Fibroblast of the aortic adventitia (primary cell): ENCODE measurements at places on chromosomes 2 and 18. TPM values are rescaled to one million over a fixed set of nuclear protein-coding genes. Genes with fewer than 3 reads are reported as not detected.

DNA sequence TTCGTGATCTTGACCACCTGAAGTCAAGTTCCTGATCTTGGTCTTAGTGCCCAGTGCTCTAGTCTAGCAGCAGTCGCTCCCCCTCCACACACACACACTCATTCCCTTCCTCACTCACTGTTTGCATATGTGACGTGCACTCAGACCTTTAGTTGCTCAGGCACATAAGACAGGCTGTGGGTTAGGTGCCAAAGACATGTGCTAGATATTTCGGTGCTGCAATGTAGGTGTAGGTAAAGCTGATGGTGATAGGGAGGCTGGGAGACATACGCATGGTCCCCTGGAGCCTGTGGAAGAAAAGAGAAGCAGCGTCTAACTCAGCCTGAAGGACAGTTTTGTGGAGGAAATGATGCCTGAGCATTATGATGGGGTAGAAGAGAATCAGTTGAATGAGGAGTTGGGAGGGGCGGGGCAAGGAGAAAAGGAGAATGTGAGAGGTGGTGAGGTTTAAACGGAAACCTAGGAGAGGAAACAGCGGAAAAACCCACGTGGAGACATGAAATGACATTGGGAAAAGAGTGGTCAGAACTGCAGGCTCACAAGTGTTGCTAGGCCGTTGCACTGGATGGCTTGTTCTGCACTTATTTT is 3.8 kb downstream of the TTC39C start:
- no peak for DNase-seq

- DNase-seq: no peak
Measured at GRCh38 chr2:241553512-241553830, 5.1 kb upstream of the BOK start.

- DNase-seq: peak; percentile 59
Measured at GRCh38 chr2:27715318-27716210, 51.9 kb downstream of the SLC4A1AP start.

DNA sequence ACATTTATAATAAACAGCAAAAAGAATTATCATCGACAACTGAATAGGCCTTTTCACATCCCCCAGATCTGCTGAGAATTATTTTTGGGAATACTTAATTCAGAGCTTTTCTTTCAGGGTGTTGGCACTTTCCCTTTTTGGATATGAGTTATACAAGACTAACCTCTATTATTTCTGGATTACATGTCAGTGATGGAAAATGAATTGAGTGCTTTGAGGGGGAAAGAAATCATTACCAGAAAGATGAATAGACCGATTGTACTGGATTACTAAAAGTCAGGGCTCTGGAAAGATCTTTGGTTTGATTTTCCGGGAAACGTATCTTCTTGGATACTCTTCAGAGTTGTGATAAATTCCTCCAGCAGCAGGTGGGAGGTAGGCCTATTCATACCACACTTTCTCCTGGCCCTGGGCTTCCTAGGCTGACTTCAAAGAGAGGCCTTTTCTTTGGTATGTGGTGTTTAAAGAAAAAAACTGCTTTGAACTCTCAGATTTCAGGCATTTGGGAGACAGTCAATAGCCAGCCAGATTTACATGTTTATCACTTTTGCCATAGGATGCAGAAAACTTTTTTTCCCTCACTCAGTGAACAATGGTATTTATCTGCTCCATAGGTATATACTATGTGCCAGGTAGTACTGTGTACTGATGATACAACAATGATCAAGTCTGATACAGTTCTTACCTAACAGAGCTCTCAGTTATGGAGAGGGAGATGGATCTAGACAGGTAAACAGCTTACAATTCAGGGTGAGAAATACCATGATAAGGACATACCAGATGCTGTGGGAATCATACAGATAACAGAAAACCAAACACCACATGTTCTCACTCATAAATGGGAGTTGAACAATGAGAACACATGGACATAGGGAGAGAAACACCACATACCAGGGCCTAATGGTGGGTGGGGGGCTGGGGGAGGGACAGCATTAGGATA is 63.3 kb upstream of the ACTR3 start:
- DNase-seq: no peak

- no peak for DNase-seq
Measured at GRCh38 chr2:173843526-173843925, 121.6 kb downstream of the SP3 start.

The SFTPB gene
- total RNA-seq: 0.09 TPM in 1 of 2 replicates, not detected in the other

The SRD5A2 gene
- 0.09 TPM in 1 of 2 replicates, not detected in the other for total RNA-seq

The ABCG8 gene
- not detected in 2 replicates for total RNA-seq

GRCh38 chr2:64485961-64486360 is 32.0 kb downstream of the LGALSL start:
- DNase-seq: peak; percentile 28

DNA sequence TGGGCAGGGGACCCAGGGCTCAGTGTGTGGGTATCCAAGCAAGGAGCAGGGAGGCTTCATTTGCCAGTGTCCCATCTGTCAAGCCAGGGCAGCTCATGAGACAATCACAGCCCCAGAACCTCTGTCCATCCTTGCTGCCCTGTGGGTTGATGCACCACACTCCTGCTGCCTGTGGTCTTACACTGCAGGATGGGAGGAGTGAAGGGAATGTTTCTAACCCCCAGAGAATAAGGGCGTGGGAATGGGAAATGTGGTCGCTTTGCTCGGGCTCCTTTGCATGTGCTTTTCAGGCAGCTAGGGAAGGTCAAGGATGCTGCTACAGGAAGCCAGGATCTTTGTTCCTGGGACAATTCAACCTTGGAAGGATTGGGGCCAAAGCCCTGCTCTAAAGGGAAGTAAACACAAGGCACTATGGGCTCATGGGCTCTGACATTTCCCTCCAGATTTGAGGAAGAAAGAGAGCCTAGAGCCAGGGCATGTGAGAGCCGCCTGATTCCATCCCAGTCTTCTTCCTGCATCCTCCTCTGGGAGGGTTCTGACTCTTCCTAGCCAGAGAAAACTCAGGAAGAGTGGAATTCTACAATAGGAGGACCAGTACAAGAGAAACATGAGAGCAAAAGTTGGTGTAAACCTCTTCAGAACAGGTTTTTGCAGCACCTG is 18.8 kb upstream of the MAP3K20 start:
- DNase-seq: no peak

- no peak for DNase-seq
Measured at GRCh38 chr2:236603361-236604015, 33.9 kb downstream of the ACKR3 start.

DNA sequence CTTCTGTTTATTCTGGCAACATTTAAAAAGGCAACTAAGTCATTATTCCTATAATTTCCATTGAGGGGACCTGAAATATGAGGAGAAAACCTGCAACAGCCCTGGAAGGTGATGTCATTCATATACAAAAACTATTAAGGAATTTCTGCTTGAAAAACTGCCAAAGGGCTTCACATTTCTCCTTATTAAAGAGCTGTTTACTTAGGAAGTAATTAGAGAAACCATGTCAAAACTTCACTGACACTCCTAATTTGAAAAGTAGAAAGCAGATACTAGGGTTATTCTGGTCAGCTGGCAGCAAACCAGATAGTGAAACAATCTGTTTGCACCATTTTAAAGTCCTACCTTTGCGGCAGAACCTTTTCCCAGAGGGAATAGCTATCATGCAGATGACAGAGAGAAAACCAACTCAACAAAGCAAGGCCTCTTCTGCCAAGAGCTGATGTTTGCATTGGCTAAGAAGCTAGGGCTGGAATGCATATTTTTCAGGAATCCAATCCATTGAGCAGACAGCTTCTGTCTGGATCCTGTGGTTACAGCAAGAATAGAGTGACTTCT is 592.2 kb upstream of the SYT4 start:
- DNase-seq: peak; percentile 91

DNA sequence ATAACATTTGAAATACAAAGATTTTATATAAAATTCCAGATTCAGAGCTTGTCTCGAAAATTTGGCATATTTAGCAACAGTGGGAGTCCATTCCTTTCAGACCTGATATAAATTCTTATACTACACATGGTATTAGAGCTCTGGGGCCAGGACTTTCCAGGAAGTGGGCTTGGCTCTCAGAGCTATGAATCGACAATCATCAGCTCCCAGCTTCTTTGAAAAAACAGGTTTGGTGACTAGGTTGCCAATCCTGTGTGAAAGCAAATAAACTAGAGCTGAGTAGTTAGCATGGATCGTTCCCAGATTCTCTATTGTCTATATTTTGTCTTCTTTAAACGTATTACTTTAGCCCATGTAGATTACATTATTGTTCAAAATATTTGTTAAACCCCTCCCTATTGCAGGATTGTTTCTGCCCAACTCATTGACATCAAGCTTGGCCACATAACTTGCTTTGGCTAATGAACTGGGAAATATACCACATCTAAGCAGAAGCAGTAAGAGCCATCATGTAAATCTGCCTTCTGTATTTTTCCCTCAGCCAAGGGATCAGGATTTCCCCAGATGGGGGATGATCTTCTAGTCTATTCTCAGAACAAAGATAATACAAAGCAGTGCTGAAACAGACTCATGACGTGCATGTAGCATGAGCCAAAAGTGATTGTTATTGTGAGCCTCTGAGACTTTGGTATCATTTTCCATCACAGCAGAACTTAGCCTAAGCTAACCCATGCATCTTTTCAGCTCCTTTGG is 105.4 kb downstream of the KCNH7 start:
- DNase-seq: no peak

- peak; percentile 71 for DNase-seq
Measured at GRCh38 chr18:23257686-23258565, 122.6 kb downstream of the CABLES1 start.

DNA sequence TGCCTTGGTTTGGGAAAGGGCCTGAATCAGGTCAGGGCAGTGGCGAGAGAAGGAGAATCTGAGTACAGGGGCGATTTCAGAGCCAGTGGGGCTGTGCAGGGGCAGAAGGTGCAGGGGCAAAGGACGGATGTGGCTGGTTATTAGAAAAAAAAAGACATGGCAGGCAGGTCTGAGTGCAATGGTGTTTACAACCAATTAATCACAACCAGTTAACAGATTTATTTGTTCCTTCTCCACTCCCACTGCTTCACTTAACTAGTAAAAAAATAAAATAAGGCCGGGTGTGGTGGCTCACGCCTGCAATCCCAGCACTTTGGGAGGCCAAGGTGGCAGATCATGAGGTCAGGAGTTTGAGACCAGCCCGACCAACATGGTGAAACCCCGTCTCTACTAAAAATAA is 5.5 kb downstream of the TNFRSF11A start:
- DNase-seq: no peak

The SKOR2 gene
- total RNA-seq: not detected in 2 replicates
